ENCODE measurements at places on chromosomes 16 and 17.

- no peak for DNase-seq
Observed at GRCh38 chr17:15480204-15480603, 12.8 kb upstream of the CDRT4 start.

DNA sequence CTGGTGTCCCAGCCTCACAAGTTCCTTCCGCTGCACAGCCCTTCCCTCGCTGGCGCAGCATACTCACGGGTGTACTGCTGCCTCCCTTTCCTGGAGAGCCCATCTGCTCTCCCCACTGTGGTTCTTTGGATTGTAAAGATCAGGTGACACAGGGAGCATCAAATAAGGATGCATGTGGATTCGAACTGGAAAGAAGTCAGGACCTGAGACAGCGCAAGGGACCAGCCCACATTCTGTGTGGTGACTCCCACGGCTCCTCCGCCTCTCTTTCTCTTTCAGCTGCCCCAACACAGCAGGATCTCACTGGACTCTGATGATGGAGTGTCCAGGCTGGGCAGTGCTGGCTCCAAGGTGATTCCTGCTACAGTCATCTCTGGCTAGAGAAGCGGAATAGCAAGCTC lies 8.1 kb downstream of the LDAF1 start:
- no peak for DNase-seq

GRCh38 chr16:15672514-15673167 lies 22.6 kb downstream of the NDE1 start:
- DNase-seq = peak; percentile 95

DNA sequence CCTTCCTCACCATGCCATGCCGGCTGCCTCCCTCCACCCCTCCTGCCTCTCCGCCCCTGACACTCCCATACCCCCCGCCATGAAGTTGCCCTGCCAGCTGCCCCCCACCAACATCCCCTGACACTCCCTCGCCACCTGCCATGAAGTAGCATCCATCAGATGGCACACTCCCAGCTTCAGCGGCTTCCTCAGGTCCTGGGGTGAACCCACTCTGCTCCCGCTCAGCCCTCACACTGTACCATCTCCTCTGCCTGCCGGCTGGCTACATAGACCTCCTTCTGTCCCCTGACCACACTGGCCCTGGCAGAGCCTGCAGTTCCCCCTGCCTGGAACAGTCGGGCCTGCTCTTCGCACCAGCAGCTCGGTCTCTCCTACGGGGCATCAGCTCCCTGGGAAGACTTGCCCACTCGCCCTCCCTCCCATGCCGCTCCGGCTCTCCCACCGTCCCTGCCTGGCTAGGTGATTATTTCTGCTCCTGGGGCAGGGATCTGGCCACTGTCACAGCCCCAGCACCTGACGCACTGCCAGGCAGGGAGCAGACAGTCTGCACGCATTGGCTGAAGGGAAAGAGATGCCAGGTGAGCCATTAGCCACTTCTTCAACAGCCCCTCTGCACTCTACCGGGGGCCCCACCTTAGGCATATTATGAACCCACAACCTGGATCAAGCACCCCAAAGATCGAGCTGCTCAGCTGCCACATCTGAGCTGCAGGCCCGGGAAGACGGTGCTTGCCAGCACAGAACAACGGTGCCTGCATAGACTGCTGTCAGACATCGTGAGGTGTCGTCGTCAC lies 9.0 kb downstream of the CANT1 start:
- no peak for DNase-seq

DNA sequence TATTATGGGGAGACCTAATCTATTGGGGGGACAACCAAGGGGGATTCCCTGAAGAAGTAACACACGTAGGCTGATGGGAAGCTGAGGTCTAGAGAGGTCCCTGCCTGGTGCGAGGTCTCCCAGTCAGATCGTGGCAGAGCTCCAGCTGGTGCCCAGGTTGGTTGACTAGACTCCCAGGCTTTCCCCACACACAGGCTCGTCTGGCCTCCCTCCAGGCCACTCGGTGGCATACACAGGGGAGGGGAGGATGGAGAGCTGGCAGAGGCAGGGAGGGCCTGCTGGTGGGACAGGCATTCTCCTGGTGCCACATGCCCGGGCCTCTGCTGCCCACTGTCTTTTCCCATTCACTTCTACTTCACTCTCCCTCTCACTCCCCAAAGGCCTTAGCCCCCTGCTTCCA lies 8.5 kb upstream of the SOCS3 start:
- no peak for DNase-seq

DNA sequence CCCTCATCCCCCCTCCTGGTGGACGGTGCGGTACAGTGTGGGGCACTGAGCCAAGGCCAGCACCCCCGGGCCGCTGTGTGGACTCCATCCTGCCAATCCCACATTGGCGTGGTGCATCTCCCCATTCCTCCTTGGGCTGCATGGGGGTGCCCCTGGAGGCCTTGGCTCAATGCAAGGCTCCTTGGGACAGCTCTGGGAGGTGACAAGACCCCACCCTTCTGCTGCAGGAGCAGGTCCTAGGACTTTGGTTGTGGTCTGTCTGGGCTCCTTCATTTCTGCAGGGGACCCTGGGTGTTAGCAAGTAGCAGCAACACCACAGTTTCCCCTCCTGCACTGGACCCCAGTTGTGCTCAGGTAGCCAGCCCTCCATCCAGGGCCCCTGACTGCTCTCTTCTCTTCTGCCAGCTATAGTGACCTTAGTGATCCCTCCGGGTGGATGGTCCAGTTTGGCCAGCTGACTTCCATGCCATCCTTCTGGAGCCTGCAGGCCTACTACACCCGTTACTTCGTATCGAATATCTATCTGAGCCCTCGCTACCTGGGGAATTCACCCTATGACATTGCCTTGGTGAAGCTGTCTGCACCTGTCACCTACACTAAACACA lies 1.3 kb downstream of the PRSS21 start:
- DNase-seq = no peak

DNA sequence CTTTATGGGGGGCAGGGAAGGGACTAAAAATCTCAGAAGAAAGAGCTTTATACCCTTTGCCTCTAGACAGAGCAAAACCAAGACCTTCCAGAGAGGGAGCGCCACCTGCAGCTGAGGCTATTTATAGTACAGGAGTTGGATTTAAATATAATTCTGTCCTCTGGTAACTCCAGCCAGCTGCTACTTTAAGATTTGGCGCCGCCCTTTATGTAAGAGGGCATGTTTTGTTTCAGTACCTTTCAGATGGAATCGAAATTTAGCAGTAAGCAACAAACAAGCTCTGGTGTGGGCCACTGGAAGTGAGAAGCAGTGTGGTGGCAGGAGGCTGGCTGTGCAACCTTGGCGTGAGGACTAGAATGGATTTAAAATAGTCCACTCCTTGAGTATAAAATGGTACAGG lies 5.2 kb upstream of the GUCY2D start:
- DNase-seq = no peak

DNA sequence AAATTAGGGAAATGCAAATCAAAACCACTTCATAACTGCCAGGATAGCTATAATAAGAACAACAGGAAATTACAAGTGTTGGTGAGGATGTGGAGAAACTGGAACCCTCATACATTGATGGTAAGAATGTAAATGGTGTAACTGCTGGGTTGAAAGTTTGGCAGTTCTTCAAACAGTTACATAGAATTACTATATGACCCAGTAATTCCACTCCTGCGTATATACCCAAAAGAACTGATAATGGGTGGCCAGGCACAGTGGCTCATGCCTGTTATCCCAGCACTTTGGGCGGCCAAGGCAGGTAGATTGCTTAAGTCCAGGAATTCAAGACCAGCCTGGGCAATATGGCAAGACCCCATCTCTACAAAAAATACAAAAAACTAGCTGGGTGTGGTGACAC lies 4.5 kb upstream of the CMTM4 start:
- DNase-seq = no peak

DNA sequence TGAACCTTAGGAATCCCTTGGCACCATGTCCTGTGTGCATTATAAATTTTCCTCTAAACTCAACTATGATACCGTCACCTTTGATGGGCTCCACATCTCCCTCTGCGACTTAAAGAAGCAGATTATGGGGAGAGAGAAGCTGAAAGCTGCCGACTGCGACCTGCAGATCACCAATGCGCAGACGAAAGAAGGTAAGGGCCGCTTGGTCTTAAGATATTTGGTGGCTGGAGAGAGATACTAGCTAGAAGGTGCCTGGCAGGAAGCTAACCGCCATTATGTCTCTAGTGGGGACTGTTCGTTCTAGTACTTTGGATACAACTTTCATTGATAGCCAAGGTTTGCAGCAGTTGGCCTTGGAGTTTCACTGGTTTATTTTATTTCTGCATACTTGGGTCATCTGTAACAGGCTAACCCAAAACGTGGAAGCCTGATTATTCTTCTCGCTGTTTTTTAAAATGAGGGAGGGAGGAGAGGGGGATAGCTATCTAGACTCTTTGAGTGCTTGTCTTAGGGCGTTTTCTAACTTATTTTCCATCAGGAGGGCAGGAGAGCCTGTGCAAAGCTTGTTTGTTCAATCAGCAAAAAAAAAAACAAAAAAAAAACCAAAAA lies 1.3 kb downstream of the RBBP6 start:
- DNase-seq = peak; percentile 20

GRCh38 chr17:55332296-55333041 lies 67.7 kb downstream of the HLF start:
- DNase-seq = no peak

DNA sequence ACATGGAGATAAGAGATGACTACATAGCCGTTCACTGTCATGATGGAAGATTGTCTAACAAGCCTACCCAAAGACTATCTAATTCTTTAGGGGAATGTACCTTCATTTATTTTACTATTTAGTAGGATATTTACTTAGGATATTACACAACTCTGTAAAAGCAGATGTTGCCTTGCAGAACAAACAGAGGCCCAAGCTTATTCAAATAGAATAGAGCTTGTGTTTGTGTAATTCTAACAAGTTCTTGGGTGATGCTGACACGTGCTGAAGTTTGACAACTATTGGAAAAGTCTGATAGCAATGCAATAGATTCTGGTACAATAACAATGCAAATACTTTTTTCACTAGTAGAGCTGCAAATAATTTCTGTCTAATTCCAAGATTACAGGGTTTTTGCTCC lies 447.6 kb downstream of the TOX3 start:
- no peak for DNase-seq

GRCh38 chr17:4833941-4834680 lies 971 bp downstream of the MINK1 start:
- DNase-seq = no peak

Data from prostate gland (tissue), 2 donors.